Fibroblast of the aortic adventitia (primary cell): ENCODE measurements at places on chromosomes 12 and 14. TPM values are rescaled to one million over a fixed set of nuclear protein-coding genes. Genes with fewer than 3 reads are reported as not detected.

GRCh38 chr14:103071544-103072251 is 12.3 kb upstream of the LBHD2 start:
- DNase-seq: peak; percentile 38

DNA sequence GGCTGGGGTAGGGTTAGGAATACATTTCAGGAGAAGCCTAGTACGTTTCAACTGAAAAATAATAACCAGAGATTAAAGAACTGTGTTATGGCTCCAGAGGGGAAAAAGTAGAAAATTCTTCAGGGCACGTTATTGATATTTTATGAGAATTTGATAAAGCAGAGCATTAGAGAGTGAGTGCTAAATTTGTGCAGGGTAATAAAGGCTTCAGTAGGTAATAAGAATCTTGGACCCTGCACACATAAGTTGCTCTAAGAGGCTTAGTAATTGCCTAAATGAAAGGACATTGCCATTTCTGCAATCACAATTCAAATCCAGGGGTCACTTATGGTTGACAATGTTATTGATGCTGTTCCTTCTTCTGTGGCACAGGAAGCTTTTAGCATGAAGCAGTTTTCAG is 439.4 kb upstream of the DCN start:
- DNase-seq: no peak

- no peak for DNase-seq
Measured at GRCh38 chr12:121176826-121177529, 33.0 kb upstream of the P2RX4 start.

DNA sequence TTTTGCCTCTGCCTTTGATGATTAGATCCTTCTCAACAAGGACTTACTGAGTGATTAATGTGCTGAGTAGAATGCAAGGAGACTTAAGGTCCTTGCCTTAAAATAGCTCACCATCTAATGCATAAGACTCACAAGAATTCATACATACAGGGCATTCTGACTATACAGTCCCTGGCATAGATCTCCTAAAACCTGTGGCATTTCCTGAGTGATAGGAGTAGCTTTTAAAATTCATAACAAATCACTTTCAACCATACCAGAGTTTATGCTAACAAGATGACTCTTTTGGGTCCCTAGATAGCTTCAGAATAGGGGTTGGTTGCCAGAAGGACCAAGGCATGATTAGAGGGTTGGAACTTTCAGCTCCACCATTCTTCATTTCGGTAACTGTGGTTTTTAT is 48.8 kb downstream of the STXBP6 start:
- DNase-seq: peak; percentile 61

DNA sequence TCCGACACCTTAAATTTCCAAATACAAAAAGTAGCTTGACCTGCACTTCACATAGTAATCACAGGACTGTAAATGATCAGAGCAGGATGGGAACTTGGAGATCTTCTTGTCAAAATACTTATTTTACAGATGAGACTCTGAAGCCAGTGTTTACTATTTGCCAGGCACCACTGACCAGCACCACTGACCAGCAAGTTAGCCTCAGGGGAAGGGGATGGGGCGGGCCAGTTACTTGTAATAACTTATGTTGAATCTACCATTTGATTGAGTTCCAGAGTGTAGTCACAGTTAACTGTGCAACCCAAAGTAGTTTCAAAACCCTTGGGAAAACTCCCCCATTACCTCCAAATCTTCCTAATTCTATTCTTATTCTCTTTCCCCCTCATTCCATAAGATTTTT is 278.4 kb downstream of the PCNX1 start:
- DNase-seq: no peak

DNA sequence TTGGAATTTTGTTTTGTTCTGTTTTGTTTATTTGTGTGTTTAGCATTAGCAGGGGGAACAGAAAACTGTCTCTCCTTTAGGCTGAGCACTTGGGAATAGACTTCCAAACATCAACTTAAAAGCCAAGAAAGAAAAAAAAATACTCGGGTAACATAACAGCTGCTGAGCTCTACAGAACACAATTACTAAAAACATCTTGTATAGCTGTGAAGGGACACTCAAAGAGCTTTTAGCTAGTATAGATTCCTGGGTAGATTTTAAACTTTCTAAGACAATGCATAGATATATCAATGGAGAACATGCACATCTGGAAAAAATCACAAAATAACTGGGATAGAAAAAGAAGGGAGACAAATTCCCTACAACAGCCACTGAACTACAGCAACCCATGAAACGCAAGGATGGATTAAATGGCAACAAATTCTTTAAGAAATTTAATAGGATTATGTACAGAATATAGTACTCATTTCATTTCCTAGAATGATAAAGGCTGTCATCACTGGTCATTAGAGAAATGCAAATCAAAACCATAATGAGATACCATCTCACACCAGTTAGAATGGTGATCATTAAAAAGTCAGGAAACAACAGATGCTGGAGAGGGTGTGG is 174.3 kb upstream of the KRR1 start:
- peak; percentile 38 for DNase-seq

GRCh38 chr14:79256380-79256779 is 954.9 kb downstream of the DIO2 start:
- DNase-seq: no peak

DNA sequence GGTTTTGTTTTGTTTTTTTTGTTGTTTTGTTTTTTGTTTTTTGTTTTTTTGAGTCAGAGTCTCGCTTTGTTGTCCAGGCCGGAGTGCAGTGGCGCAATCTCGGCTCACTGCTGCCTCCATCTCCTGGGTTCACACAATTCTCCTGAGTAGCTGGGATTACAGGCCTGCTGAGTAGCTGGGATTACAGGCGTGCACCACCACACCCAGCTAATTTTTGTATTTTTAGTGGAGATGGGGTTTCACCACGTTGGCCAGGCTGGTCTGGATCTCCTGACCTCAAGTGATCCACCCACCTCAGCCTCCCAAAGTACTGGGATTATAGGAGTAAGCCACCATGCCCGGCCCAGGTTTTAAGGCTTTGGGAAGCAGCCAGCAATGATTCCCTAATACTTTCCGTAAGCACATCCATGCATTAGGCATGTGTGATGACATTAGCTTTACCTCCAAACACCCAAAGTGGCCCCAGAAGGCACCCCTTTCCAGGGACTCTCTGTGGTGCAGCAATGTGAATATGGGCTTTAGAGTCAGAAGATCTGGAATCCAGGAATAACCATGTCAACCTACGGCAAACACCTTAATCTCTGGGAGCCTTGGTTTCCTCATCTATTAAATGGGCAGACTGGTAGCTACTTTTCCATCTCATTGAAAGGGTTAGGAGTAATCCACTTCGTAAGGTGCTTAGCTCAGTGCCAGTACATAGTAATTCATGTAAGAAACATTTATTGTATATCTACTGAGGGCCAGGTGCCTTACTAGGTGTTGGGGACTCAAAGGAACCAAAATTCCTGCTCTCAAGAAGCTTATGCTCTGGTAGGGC is 152.9 kb downstream of the ZFP36L1 start:
- no peak for DNase-seq

DNA sequence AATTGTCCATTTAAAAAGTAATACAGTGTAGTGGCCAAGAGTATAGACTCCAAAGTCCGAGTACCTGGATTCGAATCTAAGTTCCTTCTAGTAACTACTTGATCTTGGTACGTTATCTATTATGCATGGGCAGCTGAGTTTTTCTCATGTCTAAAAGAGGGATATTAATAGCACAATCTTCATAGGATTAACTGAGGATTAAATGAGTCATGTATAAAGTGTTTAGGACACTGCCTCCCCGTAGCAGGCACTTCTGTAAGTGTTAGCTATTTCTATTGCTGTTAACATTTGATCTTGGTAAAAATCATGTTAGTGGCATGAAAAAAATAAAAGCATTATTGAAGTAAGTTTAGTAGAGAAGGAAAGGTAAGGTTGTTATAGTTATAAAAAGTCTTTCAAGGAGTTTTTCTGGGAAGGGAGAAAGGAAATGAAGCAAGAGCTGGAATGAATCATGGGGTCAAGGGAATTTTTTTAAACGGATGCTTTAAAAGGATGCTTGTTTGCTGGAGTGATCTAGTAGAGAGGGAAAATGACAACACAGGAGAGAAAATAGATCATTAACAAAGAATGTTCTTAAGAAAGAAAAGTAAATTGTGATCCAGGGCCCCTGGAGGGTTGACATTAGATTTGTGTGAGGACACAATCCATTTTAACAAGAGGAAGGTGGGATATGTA is 502.2 kb upstream of the USP15 start:
- no peak for DNase-seq

- DNase-seq: peak; percentile 4
Measured at GRCh38 chr14:90453401-90453951, 56.6 kb downstream of the CALM1 start.

DNA sequence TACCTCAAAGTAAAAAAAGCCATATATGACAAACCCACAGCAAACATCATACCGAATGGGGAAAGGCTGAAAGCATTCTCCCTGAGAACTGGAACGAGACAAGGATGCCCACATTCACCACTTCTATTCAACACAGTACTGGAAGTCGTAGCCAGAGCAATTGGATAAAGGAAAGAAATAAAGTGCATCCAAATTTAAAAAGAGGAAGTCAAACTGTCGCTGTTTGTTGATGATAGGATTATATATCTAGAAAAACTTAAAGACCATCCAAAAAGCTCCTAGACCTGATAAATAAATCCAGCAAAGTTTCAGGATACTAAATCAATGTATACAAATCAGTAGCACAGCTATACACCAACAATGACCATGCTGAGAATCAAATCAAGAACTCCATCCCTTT is 5.2 kb downstream of the NDUFA12 start:
- DNase-seq: no peak

DNA sequence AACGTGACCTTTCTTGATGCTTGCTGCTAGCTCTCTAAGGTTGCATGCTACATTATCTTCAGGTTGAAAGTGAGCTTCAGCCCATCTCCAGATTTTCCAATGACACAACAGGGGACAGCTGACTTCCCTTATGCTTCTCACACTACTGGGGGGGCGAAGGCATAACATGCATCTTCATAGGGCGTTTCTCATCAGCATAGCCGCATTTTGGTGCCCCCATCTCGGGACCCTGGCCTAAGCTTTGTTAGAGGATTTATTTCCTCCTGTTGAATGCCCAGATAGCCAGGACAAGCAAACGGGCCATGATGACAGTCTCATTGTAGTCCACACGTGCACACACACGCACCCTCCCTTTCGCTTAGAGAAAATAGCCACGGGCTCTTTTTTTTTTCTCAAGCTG is 30.7 kb downstream of the SSPN start:
- no peak for DNase-seq

CCDC38 gene
- total RNA-seq: not detected in 2 replicates

PDE3A gene
- 16.2 and 17.2 TPM in 2 replicates for total RNA-seq

TGM1 gene
- total RNA-seq: 0.36 and 6.1 TPM in 2 replicates

STXBP6 gene
- total RNA-seq: 0.27 and 2.7 TPM in 2 replicates

SIX4 gene
- 4.0 and 16.3 TPM in 2 replicates for total RNA-seq

PRR4 gene
- total RNA-seq: 3.4 and 7.1 TPM in 2 replicates
